ENCODE measurements at places on chromosomes 11 and 22.

DNA sequence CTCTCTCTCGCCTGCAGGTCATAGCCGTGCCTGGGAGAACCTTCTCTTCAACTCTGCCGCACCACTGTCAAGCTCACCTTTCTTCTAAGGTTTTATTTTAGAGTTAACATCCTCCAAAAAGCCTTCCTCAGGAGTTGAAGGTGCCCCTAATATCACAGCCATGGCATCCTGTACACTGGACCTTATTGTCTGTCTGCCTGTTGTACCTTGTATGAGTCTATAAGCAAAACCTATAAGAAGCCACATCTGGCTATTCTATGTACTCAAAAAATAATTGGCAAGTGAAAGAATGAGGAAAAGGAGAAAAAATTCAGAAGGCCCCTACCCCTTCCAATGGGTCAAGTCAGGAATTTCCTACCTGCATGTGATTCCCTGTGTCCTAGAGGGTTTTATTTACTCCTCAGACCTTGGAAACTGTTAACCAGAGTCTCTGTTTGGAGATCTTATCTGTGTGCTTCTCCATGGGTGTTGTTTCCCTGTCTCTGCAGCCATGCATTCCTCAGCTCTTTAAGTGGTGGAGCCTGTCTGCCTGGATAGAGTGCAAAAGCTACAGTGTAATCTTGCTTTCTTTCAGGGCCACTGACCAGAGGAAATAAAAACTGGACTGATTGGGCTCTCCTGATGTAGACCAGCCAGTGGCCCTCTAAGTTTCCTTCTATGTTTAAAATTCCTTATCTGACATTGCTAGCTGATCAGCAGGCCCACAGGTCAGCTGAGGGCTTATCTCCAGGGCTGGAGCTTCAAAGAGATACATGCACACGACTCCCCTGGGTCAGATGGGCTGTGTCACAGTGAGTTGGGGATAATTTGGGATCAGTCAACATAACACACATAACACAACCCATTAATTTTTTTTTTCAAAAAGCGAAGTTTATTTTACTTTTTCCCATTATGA lies 37.6 kb upstream of the TMEM135 start:
- peak; percentile 72 for DNase-seq

DNA sequence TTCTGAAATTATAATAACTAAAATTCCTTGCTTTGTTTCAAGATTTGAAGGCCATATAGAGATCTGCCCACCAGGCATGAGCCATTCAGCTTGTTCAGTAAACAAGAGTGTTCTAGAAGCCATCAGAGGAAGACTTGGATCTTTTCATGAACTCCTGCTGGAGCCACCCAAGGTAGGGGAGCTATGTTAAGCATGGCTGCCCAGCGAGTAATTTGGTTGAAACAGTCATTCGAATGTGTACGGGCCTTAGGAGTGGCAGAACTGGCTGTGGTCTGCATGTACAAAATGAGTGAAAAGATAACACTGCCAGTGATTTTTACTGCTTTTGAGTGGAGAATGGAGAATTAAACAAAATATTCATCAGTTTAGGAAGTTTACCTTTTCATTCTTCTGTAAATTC lies 103.7 kb downstream of the PPP6R3 start:
- no peak for DNase-seq

GRCh38 chr11:117919341-117919740 lies 9.9 kb downstream of the TMPRSS13 start:
- DNase-seq = no peak

- no peak for DNase-seq
Observed at GRCh38 chr11:59184691-59185339, 12.9 kb downstream of the DTX4 start.

- DNase-seq = no peak
Observed at GRCh38 chr11:93689240-93689639, 27.8 kb downstream of the CEP295 start.

DNA sequence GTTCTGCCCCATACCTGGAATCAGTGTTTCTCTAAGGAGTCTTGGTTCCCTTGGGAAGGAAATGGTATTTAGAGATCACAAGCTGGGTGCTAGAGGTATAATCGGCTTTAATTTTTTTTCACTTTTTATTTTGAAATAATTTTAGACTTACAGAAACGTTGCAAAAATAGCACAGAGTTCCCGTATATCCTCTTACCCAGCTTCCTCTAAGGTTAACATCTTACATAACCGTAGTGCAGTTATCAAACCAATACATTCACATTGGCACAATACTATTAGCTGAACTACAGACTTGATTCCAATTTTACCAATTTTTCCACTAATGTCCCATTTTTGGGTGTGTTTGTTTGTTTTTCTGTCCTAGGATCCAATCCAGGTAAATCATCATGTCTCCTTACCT lies 63.8 kb downstream of the RBX1 start:
- no peak for DNase-seq

DNA sequence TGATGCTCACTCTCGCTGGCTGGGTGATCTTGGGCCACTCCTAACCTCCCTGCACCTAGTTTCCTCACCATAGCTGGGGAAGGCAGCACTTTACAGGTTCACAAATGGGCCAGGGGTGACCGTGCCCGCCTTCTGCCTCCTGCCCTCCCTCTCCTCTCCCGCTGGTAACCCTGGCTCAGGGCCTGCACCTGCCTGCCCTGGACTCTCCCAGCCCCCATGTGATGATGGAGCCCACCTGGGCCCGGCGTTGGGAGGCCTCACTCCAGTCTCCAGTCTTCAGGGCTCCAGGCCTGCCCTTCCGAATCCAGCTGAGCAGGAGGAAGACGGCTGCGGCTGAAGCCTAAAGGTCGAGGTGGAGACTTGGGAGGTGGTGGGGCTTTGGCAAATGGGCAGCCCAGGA lies 152.9 kb downstream of the CACNA1I start:
- no peak for DNase-seq

All from K562 (cell line).